Fibroblast of skin of abdomen (primary cell): ENCODE measurements at places on chromosomes 4 and X.

GRCh38 chr4:37445023-37445422 is 200.5 kb downstream of the NWD2 start:
- DNase-seq: no peak

DNA sequence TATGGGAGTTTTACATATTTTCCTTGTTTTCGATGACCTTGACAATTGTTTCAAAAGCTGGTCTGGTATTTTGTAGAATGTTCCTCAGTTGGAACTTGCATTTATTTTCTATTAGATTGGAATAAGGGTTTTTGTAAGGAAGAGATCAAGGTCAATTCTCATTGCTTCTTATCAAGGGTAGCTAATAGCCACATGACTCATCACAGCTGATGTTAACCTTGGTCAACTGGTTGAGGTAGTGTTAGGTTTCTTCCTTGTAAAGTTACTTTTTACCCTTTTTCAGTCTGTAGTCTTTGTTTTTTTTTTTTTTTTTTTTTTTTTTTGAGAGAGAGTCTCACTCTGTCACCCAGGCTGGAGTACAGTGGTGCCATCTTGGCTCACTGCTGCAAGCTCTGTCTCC is 257.2 kb downstream of the SNCA start:
- no peak for DNase-seq

DNA sequence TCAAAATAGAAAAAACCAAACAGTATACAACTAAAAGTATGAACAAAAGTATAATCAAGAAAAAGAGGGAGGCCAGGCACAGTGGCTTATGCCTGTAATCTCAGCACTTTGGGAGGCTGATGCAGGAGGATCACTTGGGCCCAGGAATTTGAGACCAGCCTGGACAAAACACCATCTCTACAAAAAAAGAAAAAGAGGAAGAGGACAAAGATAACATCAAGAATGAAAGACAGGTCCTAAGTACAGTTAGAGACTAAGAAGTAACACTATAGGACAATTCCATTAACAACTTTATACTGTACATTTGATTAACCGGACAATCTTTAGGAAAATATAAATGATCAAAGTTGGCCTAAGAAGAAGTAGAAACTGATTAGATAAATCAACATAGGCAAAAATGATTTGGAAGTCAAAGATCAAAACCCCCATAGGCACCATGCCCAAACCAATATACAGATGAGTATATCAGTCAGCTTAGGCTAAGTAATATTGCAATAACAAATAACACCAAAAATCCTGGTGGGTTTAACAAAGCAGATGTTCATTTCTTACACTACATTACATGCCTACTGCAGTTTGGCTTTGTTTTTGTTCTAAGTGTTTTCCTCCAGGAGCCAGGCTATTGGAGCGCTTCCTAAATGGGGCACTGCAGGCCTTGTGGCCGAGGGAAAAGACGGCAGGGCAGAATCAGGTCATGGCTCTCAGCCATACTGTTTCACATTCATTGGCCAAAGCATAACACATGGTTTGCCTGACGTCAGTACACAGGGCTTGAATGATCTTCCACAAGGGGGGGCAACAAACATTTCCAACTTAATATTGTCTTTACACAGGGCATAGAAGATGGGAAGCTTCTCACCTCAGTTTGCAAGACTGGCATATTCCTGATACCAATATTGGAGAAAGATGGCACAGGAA is 42.2 kb upstream of the HGFAC start:
- DNase-seq: no peak

GRCh38 chr4:5812506-5813229 is 80.2 kb downstream of the CRMP1 start:
- DNase-seq: peak; percentile 68

- no peak for DNase-seq
Observed at GRCh38 chr4:124684301-124684700, 28.2 kb downstream of the ANKRD50 start.
